ENCODE measurements at places on chromosomes 5 and 9.

- DNase-seq = no peak
Measured at GRCh38 chr9:94794476-94795167, 68.1 kb downstream of the AOPEP start.

DNA sequence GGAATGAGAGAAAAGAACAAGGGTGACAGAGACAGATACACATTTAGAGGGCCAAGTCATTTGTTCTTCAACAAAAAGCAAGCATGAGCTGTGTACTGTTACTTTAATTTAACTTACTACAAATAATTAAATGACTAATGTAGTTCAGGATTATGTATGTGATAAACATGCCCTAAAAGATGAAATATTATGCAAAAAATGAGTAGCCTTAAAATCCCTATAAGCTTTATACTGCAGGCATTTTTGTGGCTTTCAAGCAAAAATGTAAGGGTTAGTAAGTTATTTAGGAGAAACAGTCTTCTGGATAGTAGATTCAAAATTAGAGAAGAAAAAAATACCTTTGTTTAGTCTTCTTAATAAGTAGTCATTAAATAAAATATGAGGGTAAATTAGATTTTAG lies 431.2 kb downstream of the CSNK1G3 start:
- DNase-seq = no peak

- no peak for DNase-seq
Measured at GRCh38 chr5:80676706-80677105, 21.9 kb upstream of the DHFR start.

- DNase-seq = no peak
Measured at GRCh38 chr9:113682297-113682771, 193.8 kb upstream of the ZNF618 start.

DNA sequence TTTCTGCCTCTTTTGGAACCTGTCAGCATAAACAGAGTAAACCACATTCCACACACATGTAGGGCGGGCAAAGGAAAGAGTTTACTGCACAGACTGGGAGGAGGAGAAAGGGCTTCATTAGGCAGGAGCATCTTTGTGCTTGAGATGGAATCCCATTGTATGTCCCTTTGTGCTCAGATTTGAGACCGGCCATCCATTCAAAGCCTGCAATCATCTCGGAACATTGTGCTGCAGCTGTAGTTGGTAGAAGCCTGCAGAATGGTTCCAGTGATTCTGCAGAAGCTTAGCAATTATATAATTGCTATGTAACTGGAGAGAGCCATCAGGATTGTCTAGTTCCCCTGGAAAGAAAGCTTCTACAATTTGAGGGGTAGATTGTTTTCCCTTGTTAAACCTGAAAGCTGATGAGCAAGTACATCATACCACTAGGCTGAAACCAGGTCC lies 16.5 kb downstream of the ZNF462 start:
- DNase-seq = no peak

GRCh38 chr5:72818866-72819534 lies 2.5 kb downstream of the TNPO1 start:
- peak; percentile 23 for DNase-seq

- no peak for DNase-seq
Measured at GRCh38 chr9:135476561-135477355, 2.8 kb upstream of the PPP1R26 start.

- DNase-seq = no peak
Measured at GRCh38 chr5:179118338-179118737, 58.2 kb downstream of the ZNF354C start.

GRCh38 chr5:130805648-130806047 lies 359.4 kb downstream of the HINT1 start:
- no peak for DNase-seq

- no peak for DNase-seq
Measured at GRCh38 chr5:155575861-155576260, 562.3 kb downstream of the KIF4B start.

DNA sequence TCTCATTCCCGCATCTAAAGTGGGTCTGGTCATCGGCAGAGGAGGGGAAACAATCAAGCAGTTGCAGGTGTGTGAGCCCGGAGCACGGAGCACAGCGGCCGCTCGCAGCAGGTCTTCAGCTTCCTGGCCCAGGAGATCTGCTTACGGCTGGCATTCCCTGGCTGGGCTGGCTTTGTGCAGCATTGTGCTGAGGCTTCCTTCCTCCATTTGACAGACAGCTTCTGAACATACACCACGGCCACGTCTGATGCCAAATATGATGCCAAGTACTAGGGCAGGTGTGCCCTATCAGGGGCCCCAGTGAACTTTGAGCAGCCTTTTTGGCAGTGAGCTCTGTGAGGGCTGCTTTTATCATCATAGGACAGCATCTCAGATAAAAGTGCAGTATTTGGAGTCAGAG lies 37.1 kb downstream of the FUBP3 start:
- no peak for DNase-seq

- no peak for DNase-seq
Measured at GRCh38 chr5:143397302-143398052, 6.0 kb downstream of the NR3C1 start.

GRCh38 chr9:35357826-35358225 lies 132.1 kb upstream of the RUSC2 start:
- DNase-seq = no peak

- no peak for DNase-seq
Measured at GRCh38 chr5:57067597-57067924, 106.3 kb upstream of the GPBP1 start.

DNA sequence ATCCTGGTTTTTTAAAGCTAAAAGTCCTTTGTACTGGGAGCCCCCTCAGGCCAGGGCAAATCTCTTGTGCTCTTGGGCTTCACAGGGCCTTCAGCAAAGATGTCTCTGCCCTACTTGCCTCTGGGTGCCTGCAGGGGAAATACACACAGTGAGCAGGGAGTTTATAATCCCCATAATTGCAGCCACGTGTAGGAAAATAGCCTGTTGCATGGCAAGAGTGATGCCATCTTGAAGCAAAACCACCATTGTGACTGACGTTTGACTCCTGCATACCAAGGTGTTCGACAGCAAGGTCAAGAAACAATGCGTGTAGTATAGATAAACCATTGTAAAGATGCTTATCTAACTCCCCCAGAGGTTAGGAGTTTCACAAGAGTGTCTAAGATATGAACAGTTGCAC lies 11.4 kb upstream of the IL3 start:
- no peak for DNase-seq

GRCh38 chr5:57174890-57175510 lies 1.1 kb downstream of the GPBP1 start:
- no peak for DNase-seq

DNA sequence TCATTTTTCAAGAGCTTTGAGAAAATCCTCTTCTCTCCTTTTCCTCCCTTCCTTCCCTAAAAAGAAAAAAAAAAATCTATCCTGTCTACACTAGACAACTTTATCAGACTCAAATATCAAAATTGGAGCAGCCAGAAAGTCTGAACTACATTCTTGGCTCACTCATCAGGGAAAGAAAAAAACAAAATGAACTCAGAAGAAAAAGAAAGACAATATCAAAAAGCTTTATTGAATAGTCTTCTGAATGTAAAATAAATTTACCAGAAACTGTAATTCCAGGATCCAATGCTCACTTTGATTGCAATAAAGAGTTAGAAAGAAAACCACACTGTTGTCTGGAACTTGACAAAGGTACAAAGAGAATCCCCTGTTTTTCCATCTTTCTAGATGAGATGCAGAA lies 507.2 kb upstream of the MPDZ start:
- no peak for DNase-seq

GRCh38 chr5:150000990-150001659 lies 586 bp downstream of the HMGXB3 start:
- DNase-seq = no peak

DNA sequence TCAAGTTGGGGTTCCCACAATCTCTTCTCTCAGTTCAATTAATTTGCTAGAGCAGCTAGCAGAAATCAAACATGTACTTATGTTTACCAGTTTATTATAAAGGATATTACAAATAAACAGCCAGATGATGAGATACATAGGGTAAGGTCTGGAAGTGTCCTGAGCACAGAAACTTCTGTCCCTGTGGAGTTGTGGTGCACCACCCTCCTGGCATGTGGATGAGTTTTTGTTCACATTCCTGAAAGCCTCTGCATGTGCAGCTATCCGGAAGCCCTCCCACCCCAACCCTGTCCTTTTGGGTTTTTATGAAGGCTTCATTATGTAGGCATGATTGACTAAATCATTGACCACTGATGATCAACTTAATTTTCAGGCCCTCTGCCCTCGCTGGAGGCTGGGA lies 791.2 kb upstream of the ZNF608 start:
- DNase-seq = no peak

GRCh38 chr5:137617528-137618205 lies 118.2 kb downstream of the KLHL3 start:
- no peak for DNase-seq

GRCh38 chr5:9786380-9787360 lies 156.5 kb upstream of the TAS2R1 start:
- no peak for DNase-seq

- no peak for DNase-seq
Measured at GRCh38 chr5:151063142-151063989, 17.5 kb downstream of the TNIP1 start.

GRCh38 chr5:179915406-179915935 lies 7.8 kb upstream of the TBC1D9B start:
- no peak for DNase-seq

DNA sequence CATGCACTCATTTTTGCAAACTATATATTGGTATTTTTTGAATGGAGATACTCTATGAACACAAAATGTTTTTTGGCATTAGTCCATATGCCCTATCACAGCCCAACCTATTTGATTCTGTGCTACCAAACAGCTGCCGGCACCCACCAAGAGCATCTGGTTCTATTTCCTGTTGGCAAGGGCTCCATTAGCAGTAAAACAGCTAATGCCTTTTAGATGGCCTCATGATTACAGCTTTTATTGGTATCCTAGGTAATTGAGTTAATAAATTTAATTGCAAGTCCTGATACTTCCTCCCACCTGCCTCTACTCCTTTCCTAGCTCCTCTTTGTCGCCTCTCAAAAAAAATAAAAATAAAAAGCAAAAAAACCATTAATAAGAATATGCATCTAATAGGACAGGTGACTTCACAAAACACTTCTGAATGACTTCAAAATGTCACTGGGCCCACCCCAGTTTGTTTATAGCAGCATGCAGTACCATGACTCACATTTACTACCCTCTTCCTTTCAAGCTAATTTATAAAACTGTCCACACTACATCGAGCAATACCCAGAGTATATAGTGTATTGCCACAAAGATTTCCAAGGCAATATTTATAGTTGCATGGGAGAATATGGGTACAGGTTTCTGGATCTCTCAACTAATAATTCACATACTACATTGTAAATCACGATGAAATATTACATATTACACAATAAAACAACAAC lies 620.4 kb downstream of the SLCO4C1 start:
- no peak for DNase-seq

- no peak for DNase-seq
Measured at GRCh38 chr9:128065907-128066712, 1.0 kb downstream of the NAIF1 start.

GRCh38 chr5:164244-164643 lies 27.1 kb upstream of the LRRC14B start:
- DNase-seq = no peak

GRCh38 chr5:11520241-11520930 lies 383.9 kb downstream of the CTNND2 start:
- no peak for DNase-seq

DNA sequence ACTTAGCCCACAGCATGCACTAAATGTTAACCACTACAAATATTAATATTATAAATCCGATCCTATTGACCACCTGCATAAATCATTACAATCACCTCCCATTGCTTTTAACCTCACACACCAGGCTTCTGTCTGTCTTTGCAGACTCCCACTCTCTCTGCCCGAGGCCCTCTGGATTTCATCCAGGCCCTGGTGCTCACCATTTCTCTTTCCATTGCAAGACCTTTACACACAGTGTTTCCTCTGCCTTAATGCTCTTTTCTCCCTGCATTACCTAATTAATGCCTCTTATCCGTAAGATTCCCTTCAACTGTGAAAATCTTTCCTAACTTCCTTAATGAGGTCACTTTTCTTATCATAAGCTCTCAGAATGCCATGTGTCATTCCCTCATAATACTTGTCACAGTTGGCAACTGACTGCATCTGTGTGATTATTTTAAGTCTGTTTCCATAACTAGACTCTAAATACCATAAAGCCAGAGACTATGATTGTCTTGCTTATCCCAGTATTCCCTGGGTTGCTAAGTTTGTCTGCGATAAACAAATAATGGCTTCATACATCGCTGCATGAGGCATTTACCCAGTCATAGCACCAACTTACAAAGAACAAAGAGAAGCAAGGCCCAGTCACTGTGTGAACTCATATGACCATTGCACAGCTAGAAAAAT lies 155.1 kb downstream of the CCDC192 start:
- DNase-seq = no peak

- no peak for DNase-seq
Measured at GRCh38 chr5:415928-416635, 26.9 kb upstream of the EXOC3 start.

- no peak for DNase-seq
Measured at GRCh38 chr9:518540-518939, 303.9 kb downstream of the DOCK8 start.

DNA sequence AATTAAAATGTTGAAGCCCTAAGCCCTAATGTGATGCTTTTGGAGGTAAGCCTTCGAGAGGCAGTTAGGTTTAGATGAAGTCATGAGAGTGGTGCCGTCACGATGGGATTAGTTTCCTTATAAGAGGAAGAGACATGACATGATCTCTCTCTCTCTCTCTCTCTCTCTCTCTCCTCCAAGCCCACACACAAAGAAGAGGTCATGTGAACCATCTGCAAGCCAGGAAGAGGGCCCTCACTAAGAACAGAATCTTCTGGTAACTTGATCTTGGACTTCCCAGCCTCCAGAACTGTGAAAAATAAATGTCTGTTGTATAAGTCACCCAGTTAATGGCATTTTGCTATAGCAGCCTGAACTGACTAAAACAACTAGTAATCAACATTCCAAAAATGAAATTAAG lies 175.5 kb downstream of the GNA14 start:
- no peak for DNase-seq

DNA sequence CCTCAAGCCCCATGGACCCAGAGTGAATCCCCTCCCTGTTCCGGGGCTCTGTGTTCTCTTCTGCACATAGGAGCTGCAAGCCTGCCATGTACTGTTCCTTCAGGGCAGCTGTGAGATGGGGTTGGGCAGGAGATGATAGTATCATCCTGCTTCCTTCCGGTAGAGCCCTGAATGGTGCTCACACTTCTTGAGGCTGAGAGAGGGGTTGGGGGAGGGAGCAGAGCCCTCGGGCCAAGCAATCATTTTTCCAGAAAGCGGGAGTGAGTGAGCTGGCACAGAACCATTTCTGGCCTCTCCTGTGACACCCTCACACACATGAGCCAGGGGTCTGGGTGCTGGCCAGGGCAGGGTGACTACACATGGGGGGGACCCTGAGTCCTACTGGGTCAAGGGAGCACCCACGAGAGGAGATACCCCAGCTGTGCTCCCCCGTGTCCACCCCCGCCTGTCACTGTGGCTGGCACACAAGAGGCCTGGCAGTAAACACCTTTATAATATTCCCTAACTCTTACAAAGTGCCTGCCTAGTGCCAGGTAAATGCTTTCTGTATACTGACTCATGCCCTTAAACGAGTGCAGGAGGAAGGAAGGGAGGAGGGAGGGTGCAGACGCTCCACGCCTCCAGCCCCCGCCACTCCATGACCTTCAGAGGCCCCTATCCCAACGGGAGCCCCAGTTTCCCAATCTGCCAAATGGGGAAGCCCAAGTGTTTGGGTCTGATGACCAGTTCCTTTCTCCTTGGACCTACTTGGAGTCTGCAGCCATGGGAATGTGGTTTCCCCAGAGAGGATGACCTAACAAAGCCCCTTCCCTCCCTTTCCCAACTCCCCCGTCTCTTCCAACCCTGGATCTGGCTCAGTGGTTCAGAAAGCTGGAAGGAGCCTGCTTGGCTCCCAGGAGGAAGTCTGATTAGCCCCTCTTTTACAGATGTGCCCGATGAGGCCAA lies 15.5 kb downstream of the AKNA start:
- no peak for DNase-seq
